Activated CD4-positive, alpha-beta T cell treated with anti-CD3 and anti-CD28 coated beads, Interleukin-2, amount 10 ng/mL, durations not matched to agents 24 days and 14 days (primary cell): ENCODE measurements at places on chromosomes 3 and 15. TPM values are rescaled to one million over a fixed set of nuclear protein-coding genes. Genes with fewer than 3 reads are reported as not detected.

The IL12A gene
- 0.21 and 0.59 TPM in 2 replicates for total RNA-seq

DNA sequence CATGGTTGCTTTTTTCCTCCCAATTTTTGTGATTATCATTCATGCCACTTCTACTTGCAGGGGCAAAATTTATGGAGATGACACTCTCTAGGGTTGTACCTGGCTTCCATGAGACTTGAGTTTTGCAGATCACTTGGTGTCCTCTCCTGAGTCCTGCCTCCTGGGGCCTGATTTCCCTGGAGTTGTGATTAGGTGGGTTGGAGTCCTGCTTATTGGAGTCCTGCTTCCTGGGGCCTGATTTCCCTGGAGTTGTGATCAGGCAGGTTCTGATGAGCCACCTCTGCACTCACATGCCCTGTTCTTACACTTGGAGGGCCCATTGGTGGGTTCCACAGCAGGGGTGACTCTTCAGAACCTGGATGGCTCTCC lies 102.0 kb downstream of the PDCD6IP start:
- DNase-seq = no peak

The SLC25A36 gene
- total RNA-seq = 56.3 and 58.9 TPM in 2 replicates

GRCh38 chr3:179146911-179147513 lies 1.1 kb upstream of the PIK3CA start:
- DNase-seq = peak; percentile 84

DNA sequence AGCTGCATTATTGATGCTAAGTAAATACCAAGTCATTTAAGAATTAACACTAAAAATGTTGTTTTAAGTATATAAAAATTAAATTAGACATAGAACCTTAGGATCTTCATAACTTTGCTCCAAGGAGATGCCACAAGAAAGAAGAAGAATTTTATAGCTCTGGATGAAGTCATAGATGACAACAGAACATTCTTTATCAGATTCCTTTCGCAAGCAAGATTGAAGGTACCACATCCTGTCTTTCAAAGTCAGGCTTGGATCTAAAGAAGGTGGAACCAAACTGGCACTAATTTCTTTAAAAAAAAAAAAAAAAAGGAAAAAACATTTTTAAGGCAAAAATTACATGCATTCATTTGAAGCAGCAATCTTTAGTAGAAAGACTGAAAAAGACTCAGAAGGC lies 62.5 kb downstream of the POLQ start:
- DNase-seq = no peak

The PYGO1 gene
- total RNA-seq = not detected in 2 replicates

GRCh38 chr3:83226751-83227150 lies 1465.3 kb upstream of the GBE1 start:
- DNase-seq = no peak

The RPUSD2 gene
- total RNA-seq = 19.3 and 20.5 TPM in 2 replicates

- no peak for DNase-seq
These were observed 39.6 kb upstream of the GPR149 start for GRCh38 chr3:154469585-154469984.

The MED12L gene
- 2.5 and 4.9 TPM in 2 replicates for total RNA-seq

GRCh38 chr3:25350725-25351114 lies 77.3 kb upstream of the RARB start:
- DNase-seq = no peak

The CEP19 gene
- total RNA-seq = 3.9 and 4.0 TPM in 2 replicates

The TMEM39A gene
- 44.0 and 52.2 TPM in 2 replicates for total RNA-seq

GRCh38 chr15:25882466-25882865 lies 19.3 kb upstream of the ATP10A start:
- DNase-seq = no peak

- DNase-seq = no peak
These were observed 173.7 kb downstream of the CDIN1 start for GRCh38 chr15:36753173-36753572.
